ENCODE measurements at places on chromosomes 12 and 14.

DNA sequence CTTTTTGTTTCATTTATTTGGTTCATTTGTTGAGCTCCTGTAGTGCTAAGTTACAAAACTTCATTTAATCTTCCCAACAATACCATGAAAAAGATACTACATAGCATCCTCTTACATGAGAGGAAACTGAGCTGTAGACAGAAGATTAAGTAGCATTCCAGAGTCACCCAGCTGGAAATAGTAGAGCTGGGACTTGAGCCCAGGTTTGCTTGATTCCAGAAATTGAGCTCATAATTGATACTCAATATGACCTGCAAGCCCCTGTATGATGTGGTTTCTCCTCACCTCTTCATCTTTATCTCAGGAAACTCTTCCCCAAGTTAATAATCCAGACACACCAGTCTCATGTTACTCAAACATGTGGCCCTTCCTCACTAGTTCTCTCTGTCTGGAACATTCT is 87.0 kb upstream of the DAAM1 start:
- no peak for DNase-seq

- no peak for DNase-seq
Measured at GRCh38 chr12:48901278-48901677, 24.0 kb downstream of the FKBP11 start.

DNA sequence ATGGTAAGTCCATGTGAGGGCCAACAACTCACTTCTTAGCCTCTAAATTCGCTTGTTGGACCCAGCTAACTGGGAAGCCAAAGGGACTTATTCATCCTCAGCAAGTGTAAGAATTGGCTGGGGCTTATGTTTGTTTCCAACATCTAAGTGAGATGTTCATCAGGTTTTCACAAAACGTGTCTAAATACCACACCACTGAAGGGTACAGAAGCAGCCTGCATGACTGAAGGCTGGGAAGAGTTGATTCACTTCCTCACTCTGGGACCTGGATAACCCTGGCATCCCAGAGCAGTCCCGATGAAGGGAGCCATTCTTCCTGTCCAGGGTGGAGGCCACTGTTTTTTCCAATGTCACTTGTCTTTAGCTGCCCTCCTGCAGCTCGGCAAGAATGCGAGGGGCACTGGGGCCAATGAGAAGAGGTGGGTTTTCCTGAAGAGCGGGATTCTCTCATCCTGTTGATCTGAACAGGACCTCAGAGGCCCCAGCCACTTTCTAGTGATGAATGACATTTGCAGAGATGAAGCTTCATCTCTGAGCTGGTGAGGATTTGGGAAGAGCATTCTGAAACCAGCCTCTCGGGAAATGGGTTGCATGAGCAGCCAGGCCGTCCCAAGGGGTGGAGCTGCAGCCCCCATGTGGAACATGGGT is 12.2 kb upstream of the COL2A1 start:
- no peak for DNase-seq

GRCh38 chr12:117167769-117168168 is 22.5 kb downstream of the FBXO21 start:
- no peak for DNase-seq

DNA sequence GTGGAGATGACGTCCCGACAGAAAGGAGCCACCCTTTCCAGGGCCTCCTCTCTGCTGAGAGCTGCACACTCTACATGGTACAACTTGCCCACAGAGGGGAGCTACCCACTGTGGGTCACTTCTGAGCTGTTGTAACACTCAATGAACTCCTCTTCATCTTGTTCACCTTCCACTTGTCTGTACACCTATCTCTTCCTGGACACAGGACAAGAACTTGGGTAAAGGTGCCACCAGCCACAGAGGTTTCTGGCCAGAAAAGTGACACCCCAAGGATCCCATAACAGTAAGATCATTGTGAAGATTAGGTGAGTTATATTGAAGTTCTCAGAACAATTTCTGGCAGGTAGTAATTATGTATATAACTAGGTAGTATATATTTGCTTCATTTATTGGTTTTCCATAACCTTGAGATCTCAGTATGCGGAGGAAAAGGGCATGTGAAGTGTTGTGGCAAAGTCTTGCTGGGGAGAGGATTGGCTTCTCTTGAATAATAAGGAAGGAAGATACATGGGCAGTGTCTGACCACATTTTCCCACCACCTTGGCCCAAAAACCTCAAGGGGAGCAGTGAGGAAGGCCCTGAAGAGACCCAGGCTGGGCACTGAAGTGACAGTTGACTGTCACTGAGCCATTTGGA is 34.2 kb downstream of the KRT76 start:
- no peak for DNase-seq

- no peak for DNase-seq
Measured at GRCh38 chr12:91413581-91414546, 231.2 kb upstream of the DCN start.

DNA sequence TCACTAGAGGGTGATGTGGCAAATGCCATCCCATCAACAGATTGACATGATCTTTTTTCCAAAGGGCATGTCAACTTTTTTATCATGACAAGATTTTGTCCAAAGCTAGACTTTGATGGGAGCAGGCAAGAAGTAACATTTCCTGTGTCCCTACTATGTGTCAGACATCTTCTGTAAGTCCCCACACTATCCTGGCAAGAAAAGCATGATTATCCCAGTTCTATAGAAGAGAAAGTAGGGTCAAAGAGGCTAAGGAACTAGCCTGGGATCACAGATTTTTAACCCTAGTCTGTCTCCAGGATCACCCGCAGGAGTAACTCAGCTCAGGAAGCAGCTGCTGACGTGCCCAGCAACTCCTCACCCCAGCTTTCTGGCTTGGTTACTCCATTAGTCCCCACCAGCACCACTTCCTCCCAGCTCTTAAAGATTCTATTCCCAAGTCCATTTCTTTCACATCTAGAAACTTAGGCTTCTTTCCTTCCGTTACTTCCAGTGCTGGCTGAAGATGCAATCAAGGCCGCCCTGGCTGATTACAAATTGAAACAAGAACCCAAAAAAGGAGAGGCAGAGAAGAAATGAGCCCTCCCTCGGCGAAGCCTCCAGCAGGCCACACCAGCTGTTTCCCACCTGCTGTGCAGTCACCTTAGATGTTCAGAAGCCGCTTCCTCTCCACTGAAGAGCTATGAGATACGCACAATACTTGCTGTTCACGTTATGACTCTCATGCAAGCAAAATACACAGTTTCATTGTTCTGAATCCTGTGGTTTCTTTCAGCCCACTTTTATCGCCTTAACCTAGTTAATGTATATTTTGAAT is 6.2 kb downstream of the ISCU start:
- peak; percentile 66 for DNase-seq

- DNase-seq, result no peak
Measured at GRCh38 chr14:92649934-92650545, 98.4 kb downstream of the LGMN start.

DNA sequence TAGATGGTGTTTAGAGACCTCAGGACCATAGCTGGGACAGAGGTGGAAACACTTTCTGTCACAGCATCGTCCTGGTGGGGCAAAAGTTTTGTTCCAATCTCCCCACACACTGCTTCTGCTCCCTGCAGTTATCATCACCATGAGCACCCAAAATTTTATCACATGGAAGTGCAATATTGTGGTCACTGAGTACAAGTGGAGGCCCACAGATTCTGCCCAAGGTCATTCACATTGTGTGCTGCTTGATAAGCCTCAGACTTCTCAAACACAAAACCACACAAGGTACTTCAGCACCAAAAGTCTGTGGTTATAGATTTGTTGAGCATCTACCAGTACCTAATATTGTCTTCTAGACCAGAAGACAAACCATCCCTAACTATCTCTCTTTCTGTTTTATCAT is 554 bp upstream of the KRT77 start:
- no peak for DNase-seq

DNA sequence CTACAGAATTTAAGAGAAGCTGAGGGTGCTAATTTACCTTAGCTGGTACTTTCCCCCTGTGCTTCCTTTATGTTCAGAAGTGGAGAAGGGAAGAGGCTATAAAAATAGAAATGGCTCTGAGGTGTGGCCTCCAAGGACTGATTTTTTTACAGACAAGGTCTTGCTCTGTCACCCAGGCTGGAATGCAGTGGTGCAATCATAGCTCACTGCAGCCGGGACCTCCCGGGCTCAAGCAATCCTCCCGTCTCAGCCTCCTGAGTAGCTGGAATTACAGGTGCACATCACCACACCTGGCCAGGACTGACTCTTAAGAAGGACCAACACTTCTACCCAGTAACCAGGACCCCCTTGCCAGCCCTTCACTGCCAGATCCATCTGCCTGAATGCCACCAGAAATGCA is 23.9 kb upstream of the NAP1L1 start:
- DNase-seq, result no peak

DNA sequence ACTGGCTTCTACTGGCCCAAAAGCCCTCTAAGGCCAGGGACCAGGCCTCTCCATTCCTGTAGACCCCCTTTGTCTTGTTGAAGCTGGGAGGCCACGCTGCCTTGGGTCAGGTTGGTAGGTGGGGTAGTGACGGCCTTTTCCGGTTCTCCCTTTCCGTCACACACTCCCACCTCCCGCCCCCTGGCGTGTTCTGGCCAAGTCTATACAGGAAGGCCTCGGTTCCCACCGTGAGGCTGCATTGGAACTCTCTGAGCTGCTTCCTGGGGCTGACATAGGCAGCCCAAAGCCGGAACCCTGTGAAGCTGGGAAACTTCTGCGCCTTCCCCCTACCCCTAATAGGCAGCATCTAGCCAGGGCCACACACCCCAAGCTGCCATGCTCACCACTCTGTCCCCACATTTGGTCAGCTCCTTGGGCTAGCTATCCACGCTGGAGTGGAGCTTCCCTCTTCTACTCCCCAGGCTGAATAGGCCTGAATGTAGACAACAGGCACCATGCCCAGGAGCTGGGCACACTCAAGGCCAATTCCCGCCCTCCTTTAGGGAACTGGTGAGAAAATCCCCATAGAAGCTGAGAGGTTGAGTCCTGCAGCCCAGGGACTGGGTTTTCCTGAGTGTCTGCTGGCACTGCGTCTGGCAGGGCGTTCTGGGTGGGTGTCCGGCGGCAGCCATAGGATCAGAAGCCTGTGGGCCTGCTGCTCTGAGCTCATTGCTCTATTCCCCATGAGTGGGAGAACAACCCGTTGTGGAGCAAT is 35.7 kb downstream of the RIN3 start:
- no peak for DNase-seq

- DNase-seq, result no peak
Measured at GRCh38 chr14:47857646-47858045, 182.2 kb upstream of the MDGA2 start.

DNA sequence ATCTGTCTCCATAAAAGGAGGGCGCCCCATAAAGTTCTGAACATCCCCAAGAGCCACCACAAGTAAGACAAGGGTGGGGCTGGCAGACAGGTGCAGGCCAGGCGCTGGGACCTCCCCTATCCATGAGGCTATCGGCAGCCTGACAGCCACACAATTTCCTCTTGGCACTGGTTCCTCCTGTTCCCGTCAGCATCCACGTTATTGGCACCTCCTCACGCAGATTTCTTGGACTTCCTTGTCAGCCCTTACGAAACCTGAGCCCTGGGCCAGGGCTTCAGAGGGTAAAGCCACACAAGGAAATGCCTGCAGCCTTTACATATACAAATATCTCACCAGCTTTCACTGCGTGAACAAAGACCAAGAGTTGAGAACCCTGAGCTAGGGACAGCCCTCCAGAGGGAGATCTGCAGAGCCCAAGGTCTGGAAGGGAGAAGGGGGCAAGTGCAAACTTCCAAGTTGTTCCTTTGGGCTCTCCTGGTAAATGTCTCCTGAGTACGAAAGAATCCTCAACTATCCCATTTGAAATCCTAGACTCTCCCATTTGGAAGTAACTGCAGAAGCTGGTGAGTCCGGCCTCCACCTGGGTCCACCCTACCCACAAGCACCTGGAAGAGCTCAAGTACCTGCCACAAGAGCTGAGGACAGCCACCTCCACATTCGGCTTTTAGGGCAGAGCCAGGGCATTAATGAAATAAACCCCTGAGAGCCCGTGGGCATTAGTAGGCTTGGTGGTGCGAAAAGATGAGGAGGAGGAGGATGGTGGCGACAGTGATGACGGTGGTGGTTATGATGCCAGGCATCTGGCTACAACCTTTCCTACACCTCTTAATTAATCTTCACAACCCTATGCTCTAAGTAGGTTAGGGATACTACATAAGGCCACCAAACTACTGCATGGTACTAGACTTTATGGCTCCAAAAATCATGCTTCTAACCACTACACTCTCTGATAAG is 5.5 kb upstream of the TC2N start:
- DNase-seq, result no peak

- DNase-seq, result no peak
Measured at GRCh38 chr12:96425951-96426350, 25.7 kb upstream of the CDK17 start.

DNA sequence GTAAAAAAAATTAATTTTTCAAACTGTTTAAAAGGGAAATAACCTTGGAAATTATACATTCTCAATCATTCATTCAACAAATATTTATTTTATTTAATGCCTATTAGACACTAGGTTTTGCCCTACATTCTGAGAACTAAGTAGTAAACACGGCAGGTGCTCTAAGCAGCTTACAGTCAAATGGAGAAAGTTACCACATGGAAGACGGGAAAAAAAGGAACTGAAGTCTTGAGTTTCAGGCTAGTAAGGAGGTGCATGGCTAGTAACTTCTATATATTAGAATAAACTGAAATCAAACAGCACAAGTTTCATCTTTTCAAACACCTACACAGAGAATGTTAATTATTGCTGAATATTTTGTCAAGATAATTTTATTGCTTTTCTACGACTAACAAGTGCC is 52.9 kb downstream of the C12orf42 start:
- DNase-seq, result no peak

DNA sequence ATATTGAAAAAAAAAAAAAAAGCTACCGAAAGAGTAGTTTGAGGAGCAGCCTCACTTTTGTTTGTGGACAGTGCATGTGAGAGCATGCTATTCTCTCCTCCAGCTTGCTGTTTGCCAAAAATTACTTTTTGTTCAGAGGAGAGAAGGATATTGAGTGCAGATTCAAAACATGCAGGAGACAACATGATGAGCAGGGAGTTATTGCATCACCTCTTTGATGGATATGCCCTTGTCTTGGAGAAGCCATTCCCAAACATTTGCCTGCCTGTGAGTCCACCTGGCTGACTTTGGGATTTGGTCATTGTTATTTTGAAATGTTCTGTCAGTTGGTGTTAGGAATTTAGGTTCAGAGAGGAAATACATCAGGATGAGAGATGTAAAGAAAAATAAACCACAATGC is 2.4 kb downstream of the C12orf75 start:
- DNase-seq, result no peak

DNA sequence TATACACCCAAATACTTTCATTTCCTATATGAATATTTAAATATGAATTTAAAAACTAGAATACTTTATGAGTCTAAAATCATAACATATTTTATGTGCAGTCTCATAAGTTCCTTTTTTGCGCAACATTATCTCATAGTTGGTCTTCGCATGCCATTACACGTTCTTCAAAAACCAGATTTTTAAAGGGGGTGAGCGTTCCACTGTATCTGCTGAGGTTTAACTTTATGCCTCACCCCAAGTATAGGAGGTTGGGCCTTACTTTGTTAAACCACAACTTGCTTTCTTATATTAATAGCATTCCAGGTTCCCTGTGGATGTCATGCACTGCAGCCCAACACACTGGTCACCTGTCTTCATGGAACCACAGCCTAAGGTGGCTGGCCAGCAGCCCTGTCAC is 118.6 kb downstream of the APAF1 start:
- DNase-seq, result no peak
